ENCODE measurements at places on chromosomes 2 and 18.

DNA sequence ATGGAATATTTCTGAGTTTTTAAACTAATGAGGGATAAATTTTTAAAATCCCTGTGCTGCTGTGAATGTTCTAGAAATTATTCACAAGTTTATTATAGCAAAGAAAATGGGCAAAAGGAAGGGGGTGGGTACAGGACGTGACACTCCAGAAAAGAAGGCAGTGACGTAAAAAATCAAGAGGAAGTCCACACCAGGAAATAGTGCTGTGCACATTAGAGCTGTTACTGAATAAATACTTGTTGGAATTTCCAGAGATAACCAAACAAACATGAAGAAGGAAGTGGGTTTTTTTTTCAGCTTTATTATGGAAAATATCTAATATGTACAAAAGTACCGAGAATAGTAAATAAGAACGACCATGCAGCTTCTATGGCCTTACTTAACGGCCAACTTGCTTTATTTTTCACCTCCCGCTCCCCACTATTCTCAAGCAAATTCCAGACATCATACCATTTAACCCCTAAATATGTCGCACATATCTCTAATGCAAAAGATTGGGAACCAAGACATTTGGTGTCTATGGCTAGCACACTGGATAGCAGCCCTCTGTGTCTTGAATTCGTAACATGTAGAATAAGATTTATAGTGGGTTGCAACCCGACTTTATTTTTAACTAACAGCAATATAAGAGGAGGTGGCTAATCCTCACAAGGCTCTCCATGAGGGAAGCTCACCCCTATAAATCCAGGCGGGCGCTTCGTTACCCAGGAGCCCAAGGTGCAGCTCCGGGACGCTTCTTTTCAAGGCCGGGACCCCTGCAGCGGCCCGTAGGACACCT, 580 bp upstream of the NDUFV2 start:
- no peak for DNase-seq

- no peak for DNase-seq
Measured at GRCh38 chr2:205510345-205510744, 172.0 kb upstream of the NRP2 start.

- DNase-seq, result no peak
Measured at GRCh38 chr2:236998236-236998635, 87.5 kb upstream of the COPS8 start.

DNA sequence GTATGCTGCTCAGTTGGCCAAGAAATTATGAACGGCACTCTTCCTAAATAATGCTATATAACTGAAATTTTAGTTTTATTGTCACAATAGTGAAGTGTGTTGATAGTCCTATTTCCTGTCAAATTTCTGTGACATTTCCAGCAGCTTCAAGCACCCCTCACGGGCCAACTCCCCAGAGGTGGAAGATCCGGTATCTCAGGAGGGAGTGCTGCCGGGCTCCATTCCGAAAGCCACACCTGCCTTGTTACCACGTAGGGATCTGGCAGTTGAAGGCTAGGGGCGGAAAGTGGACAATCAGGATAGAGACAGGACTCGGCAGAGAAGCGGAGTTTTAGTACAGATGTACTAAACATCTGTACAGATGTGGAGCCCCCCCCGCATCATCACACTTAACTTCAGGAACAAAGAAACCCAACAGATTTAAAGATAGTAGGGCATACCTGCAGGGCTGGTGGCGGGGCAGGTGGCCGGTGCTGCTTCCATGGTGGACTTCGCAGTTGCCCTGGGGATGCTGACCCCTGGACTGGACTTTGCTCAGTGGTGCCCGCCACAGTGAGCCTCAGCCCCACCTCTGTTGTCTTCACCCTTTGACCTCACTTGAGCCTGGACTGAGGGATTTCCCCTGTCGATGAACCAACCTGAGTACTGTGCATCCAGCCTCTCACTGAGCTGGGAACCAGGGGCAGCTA, 22.3 kb downstream of the ASAP2 start:
- DNase-seq, result no peak

- no peak for DNase-seq
Measured at GRCh38 chr2:7867867-7868266, 814.0 kb upstream of the ID2 start.

DNA sequence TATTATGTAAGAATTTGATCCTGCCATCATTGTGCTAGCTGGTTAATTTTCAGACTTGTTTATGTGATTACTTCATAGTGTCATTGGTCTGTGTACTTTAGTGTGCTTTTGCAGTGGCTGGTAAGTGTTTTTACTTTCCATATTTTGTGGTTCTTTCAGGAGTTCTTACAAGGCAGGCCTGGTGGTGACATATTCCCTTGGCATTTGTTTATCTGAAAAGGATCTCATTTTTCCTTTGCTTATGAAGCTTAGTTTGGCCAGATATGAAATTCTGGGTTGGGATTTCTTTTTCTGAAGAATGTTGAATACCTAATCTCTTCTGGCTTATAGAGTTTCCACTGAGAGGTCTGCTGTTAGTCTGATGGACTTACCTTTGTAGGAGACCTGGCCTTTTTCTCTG, 72.8 kb upstream of the MC4R start:
- DNase-seq, result no peak

DNA sequence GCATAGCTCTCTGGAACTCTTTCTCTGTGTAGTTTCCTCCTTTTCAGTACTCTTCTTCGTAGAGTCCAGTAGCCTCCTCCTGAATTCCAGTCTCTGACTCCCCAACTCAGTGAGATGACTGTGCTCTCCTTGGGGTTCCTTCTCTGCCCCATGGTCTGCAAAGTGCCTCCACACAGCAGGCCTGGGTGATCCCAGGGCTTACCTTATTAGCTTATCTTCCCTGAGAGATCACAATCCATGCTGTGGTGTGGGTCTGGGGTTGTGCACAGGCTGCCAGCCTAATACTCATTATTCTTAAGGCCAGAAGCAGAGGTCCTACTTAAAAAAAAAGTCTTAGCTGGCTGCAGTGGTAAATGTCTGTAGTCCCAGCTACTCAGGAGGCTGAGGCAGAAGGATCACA, 4.6 kb upstream of the GPR39 start:
- no peak for DNase-seq

- no peak for DNase-seq
Measured at GRCh38 chr2:209331291-209331844, 92.5 kb upstream of the MAP2 start.

DNA sequence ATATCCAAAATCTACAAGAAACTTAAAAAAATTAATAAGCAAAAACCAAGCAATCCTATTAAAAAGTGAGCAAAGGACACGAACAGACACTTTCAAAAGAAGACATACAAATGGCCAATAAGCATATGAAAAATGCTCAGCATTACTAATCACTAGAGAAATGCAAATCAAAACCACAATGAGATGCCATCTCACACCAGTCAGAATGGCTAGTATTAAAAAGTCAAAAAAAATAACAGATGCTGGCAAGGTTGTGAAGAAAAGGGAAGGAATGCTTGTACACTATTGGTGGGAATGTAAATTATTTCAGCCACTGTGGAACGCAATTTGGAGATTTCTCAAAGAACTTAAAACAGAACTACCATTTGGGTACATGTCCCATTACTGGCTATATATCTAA, 128.8 kb upstream of the SESTD1 start:
- no peak for DNase-seq

- no peak for DNase-seq
Measured at GRCh38 chr2:173990970-173991819, 26.0 kb upstream of the SP3 start.

GRCh38 chr2:101850450-101850849, 141.3 kb upstream of the IL1R2 start:
- no peak for DNase-seq

DNA sequence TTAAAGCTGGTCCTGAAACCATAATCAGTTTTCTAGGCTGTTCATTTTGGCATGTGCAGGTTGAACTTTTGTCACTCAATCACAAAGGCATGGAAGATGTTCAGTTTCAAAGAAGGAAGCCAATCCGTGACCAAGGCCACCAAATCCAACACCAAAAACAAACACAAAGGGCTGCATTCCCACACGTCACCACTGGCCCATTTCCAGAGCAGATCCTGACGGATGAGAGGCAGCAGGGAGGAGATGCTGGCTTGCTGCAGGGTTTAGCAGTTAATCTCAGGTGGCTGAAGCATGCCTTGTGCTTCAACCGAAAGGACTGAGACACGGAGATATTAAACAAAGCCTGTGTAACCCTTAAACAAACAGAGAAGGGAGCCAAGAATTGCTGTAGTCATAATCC, 191.9 kb upstream of the CTAGE1 start:
- no peak for DNase-seq

- no peak for DNase-seq
Measured at GRCh38 chr2:176093145-176093897, 800 bp downstream of the HOXD13 start.

DNA sequence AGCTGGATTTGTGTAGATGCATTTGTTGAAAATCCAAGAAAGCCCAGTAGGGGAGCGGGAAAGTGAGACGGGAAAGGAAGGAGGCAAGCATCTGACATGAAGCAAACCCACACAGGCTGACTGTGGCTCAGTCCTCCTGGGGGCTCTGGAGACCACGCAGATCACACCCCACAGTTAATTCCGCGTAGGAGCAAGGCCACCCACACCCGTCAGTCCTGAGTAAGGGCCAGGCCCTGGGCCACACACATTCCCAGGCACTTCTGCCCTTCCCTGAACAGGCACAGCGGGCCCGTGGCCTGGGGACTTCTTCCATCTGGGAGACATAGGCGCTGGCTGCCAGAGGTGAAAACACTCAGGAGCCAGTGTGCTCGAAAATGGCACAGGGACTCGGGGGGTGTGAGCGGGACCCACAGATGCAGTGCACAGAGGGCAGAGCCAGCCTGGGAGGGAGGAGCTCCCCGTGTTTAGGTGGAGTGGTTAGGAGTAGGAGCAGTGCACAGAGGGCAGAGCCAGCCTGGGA, 19.4 kb upstream of the PRLH start:
- DNase-seq, result no peak

GRCh38 chr2:206642075-206643025, at the start of gene FAM237A:
FAM237A (plus strand) TSS chr2:206642487; CDS start chr2:206644237, 1,750 bp downstream.
- no peak for DNase-seq

- no peak for DNase-seq
Measured at GRCh38 chr2:7191932-7192331, 274.7 kb downstream of the RNF144A start.

- DNase-seq, result peak; percentile 20
Measured at GRCh38 chr2:231104115-231104713, 20.6 kb downstream of the HTR2B start.

- no peak for DNase-seq
Measured at GRCh38 chr2:128797092-128797491, 478.4 kb upstream of the HS6ST1 start.

DNA sequence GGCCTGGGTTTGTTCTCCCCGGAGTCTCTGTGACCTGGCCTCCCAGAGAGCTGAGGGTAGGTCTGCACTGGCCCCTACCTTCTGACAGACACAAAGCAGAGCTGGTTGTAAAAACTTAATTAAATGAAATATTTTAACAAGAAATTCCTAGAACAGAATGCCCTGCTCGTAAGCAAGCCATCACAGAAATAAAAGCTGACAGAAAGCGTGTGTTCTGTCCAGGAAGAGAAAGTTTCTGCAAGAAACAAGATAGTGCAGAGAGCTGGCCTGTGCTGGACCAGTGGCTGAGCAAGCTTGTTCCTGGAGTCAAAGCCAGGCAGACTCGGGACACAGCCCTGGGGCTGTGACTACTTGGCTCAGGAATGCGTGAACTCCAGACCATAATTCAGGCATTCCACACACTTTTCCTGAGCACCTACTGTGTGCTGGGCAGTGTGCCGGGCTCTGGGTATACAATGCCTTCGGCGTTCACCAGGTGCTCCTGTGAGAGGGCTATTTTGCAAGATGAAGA, 51.6 kb downstream of the APOB start:
- DNase-seq, result no peak

- DNase-seq, result no peak
Measured at GRCh38 chr18:62370366-62370765, 45.3 kb downstream of the TNFRSF11A start.

- DNase-seq, result no peak
Measured at GRCh38 chr2:217142649-217143266, 282.9 kb upstream of the TNP1 start.

DNA sequence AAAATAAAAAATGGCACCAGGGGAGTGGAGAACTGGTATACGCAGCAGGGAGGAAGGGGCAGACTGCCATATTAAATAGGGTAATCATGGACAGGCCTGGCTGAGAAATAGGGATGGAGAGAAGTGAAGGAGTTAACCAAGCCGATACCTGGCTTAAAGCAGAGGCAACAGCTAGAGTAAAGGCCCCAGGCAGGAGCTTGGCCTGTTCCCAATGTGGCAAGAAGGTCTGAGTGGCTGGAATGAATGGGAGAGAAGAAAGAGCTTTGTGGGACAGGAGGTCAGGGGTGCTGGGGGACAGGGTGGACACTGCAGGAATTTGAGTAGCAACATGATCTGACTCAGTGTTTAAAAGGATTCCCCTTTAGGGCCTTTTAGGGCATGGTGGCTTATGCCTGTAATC, 15.9 kb upstream of the AGFG1 start:
- DNase-seq, result no peak

GRCh38 chr2:20961858-20962257, 82.0 kb downstream of the APOB start:
- no peak for DNase-seq

- no peak for DNase-seq
Measured at GRCh38 chr18:36179562-36180355, 7.5 kb upstream of the MOCOS start.

DNA sequence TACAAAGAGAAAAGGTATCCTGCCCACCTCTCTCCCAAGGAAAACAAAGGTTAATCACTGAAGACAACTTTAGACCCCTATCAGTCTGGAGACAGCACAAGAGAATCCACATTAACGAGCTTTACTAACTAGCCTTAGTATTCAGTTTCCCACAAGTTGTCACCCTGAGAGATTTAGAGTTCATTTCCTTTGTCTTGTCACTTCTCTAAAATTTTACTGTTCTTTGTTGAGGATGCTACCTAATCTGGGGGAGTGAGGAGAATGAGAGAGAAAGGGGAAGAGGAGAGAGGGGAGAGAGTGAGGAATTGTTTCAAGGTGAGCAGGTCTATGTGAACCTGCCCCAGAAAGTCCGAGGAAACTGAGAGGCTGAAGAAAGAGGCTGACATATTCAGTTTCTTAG, 28.4 kb downstream of the C2orf76 start:
- no peak for DNase-seq

GRCh38 chr2:127453392-127454171, 35.4 kb downstream of the PROC start:
- DNase-seq, result no peak

DNA sequence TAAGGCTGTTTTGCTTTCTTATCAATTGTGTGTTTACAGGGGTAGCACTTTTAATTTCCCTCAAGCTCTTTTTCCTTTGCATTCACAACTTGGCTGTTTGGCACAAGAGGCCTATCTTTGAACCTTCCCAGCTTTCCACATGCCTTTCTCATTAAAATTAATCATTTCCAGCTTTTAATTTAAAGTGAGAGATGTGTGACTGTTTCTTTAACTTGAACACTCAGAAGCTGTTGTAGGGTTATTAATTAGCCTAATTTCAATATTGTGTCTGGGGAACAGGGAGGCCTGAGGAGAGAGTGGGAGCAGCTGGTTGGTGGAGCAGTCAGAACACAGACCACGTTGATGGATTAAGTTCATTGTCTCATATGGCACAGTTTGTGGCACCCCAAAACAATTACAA, 4.7 kb downstream of the ASB1 start:
- DNase-seq, result no peak
